Adrenal gland (tissue), 19 donors: ENCODE measurements at places on chromosomes 12 and 14. TPM values are rescaled to one million over a fixed set of nuclear protein-coding genes. Genes with fewer than 3 reads are reported as not detected.

Gene C14orf132
- 14.8 TPM for polyA plus RNA-seq

GRCh38 chr12:26157001-26157400, 32.2 kb upstream of the BHLHE41 start:
- no peak for DNase-seq

DNA sequence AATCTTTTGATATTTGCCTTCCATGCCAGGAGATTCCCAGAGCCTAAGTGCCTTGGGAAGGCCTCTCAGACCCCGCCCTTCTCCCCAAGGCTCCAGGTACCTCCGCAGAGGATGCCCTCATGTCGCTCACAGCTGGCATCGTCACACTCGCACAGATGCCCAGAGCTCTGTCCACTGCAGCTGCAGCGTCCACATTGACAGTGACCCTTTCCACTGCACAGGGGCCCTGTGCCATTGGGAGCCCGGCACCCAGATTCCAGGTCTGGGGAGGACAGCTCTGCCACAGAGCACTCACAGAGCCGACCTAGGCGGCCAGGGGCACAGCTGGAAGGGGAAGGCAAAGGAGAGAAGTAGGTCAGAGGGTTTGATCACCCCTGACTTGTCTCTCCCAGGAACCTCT, 12.3 kb upstream of the CSAD start:
- no peak for DNase-seq

DNA sequence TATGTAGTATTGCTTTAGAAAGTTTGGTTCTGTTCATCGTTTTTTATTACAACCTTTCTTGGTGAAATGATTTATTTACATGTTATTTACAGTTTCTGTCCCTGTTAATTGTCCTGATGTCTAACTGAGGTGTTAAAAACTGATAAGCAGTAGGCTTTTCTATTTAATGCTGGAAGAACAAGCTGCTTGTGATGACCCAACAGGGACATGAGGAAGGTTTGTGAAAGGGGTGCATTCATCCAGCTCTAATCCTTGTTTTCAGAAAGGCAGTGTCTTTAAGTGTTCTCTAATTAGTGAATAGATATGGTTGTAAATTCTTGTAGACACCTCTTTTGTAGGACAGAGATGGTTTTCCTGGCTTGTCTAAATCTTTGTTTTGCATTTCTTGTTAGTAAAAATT, 191.4 kb downstream of the FOXA1 start:
- no peak for DNase-seq

Gene KLRC4
- 0.22 TPM for polyA plus RNA-seq

- no peak for DNase-seq
These were observed 172.8 kb downstream of the NELL2 start for GRCh38 chr12:44703182-44703910.
